ENCODE measurements at places on chromosomes 16 and 17.

DNA sequence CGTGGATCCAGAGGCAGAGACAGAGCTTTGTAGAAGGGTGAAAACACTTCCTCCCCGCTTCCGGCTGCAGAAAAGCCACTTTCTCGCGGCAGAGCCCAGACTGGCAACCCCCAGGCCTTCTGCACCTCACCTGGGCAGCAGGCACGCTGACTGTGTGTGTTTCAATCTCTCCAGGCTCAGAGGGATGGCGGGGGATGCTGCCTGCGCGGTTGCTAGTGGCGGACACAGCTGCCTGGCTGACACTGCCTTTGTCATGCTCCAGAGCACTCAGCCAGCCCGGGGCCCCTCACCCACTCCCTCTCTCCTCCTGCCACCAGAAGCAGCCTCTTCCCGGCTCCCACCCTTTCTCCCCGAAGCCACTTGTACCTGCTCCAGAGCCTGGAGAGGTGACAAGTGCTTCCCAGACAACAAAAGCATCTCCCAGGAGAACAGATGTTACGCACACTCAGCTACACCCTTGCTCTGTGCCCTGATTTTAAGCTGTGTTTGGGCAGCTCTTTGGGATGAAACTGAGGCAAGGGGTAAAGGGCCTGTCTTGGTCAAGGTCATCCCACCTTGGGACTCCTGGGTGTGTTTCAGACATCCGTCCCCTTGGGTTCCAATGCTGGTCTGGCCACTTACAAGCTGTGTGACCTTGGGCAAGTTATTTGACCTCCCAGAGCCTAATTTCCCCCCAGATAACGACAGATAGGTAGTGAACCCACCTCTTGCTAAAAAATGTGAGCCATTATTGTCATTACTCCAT, 9.2 kb upstream of the GLIS2 start:
- DNase-seq, result peak; percentile 69

GRCh38 chr17:46266656-46267544, 28.0 kb upstream of the LRRC37A start:
- DNase-seq, result peak; percentile 82

DNA sequence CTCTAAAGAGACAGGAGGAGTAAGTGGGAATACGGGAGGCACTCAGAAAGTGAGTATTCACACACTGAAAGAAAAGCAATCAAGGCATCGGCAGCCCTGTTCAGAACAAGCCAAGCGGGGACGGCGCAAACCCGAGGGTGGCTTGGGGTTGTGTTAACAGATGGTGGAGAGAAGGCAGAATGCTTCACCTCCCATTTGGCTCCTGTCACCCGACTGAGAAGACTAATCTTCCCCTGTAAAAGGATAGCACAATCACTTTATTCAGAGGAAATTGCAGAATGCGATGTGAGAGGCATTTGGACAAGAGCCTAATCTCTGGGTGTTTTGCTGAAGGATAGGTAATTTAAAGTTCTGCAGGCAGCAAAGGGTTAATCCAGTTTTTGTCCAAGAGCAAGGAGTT, 119.3 kb upstream of the WSCD1 start:
- no peak for DNase-seq

GRCh38 chr16:52912565-52913173, 140.0 kb downstream of the CHD9NB start:
- peak; percentile 50 for DNase-seq

GRCh38 chr17:55735731-55736405, 13.2 kb upstream of the TMEM100 start:
- DNase-seq, result peak; percentile 61

GRCh38 chr17:71869841-71870545, 250.8 kb upstream of the SOX9 start:
- DNase-seq, result no peak

GRCh38 chr16:79409978-79410377, 190.6 kb downstream of the MAF start:
- no peak for DNase-seq

GRCh38 chr16:2986623-2987188, 6.5 kb upstream of the PKMYT1 start:
- DNase-seq, result no peak

GRCh38 chr17:56172517-56172982, 19.3 kb downstream of the ANKFN1 start:
- DNase-seq, result no peak

GRCh38 chr16:81349608-81350305, 35.0 kb downstream of the GAN start:
- no peak for DNase-seq

DNA sequence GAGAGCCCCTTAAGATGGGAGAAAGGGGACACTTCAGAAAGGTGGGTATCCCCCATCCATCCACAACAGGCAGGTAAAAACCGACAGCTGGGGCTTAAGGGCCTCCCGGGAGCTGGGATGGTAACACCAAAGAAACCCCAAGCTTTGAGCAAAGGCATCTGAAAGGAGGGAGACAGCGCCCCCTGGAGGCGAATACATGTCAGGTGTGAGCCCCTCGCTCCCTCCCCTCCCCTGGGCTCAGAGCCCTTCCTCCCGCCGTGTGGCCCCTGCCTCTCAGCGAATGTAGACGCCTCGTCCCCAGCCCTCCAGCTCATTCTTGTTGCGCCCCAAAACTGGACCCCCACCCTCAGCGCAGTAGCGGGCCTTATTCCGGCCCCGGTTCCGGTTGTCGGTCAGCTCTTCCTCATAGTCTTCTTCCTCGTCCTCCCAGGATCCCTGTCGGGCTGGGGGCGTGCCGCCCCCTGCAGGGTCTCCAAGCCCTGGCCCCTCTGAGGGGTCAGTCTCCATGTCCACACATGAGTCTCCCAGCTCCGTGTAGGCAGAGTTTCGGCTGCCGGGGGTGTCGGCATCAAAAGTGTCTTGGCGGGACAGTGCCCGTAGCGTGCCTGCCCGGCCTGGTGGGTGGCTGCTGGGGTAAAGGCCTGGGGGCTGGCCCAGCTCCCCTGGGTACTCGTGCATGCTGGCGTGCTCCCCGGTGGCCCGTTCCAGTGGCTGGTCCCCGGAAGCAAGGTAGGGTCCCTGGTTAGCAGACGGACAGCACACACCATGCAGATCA, 9.1 kb upstream of the ARL5C start:
- DNase-seq, result peak; percentile 87

GRCh38 chr16:17287166-17287800, 183.5 kb downstream of the XYLT1 start:
- no peak for DNase-seq

DNA sequence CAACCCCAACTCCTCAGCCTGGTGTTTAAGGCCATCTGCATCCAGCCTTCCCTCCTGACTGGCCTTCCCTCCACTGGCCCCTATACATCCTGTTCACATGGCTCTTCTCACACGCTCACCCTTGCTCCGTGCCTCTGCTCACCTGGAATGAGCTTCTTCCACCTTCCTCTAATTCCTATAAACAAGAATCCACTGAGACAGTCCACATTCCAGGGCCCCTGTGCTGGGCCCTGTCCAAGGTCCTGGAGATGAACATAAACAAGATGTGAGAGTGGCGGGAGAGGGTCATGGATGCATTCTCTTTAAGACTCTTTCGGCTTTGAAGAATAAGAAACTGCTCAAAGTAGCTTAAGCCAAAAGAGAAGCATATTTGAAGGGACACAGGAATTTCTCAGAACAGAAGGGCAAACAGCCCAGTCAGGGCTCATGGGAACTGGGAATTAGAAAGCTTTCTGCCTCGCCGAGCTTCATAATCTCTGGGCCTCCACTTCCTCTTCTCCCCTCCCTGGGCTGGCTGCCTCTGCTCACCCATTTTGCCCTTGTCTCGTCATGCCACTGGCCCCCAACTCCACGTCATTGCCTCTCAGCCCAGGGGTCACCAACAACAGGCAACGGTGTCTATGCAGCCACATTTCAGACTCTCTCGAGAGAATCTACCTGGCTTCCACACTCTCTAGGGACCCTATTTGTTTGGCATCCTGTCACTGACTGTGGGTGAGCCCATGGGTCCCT, 13.5 kb downstream of the SPPL2C start:
- DNase-seq, result no peak

- no peak for DNase-seq
Measured at GRCh38 chr16:85077576-85078125, 34.6 kb downstream of the CIBAR2 start.

GRCh38 chr16:22330326-22330725, 33.1 kb downstream of the POLR3E start:
- no peak for DNase-seq

GRCh38 chr17:78034429-78035091, 76.1 kb downstream of the TNRC6C start:
- no peak for DNase-seq

DNA sequence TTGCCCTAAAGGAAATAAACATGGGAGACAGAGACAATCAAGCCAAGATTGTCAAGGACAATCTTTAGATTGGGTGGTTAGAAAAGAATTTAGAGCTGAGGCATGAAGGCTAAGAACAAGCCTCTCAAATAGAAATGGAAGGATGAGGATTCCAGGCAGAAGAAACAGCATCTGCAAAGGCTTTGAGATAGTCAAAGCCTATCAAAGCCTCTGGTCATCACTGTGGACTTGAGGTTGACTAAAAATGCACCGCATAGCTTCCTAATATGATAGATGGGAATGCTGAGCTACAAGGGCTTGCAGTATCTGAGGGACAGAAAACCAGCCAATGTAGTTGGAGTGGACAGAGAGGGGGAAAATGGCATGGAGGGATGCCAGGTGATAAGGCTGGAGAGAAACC, 109.8 kb upstream of the FAM20A start:
- no peak for DNase-seq

GRCh38 chr16:68202091-68202519, 33.8 kb downstream of the ESRP2 start:
- no peak for DNase-seq

DNA sequence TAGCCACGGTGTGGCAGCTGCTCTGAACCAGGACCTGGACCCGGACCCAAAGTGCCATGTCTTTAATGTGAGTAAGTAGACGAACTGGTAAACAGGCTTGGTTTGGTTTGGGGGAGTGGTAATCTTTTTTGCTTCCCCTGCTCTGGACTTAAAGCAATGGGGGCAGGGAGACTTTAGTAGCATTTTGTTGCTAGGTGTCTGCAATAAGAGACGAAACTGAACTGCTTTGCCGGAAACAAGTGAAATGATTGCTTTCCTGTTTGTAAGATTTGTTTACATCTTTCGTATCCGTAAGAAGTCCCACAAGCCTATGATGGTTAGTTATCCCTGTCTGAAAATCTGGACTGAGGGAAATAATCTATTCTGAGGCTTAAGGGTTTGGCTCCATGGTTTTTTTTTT, 21.5 kb downstream of the PRCD start:
- no peak for DNase-seq

- no peak for DNase-seq
Measured at GRCh38 chr16:56939801-56940200, 7.9 kb downstream of the HERPUD1 start.

DNA sequence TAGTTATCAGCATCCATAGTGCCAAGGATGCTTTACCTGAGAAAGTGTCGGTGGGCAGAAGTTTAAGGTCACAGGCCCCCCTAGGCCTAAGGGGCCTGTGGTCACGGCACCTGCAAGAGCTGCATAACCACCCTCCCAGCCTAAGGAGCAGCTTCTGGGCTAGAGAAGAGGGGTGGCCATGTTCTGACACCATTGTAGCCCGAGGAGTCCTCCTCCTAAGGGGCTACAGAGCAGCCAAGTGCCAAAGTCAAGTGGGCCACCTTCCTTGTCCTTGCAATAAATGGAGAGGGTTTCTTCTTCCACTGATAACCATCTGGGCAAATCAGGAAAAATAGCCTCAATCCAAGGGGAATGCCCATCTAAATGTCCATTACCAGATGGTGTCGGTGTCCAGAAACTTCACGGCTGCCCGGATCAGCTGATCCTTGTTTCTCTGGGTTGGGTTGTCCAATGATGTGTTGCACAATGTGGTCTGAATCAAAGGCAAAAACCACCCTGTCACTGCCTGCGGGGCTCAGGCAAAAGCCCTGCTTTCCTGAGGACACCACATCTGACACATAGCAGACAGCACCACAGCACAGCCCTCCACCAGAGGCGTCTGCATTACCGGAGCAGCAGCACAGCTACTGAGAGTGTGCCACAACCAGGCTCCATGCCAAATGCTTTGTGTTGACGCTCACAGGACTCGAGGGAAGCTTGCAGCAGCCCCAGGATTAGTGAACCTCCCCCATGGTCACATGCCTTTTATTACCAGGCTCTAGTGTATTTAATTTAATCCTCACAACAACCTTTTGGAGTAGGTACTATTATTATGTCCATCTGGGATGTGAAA, 12.8 kb downstream of the ATPAF2 start:
- DNase-seq, result peak; percentile 57

DNA sequence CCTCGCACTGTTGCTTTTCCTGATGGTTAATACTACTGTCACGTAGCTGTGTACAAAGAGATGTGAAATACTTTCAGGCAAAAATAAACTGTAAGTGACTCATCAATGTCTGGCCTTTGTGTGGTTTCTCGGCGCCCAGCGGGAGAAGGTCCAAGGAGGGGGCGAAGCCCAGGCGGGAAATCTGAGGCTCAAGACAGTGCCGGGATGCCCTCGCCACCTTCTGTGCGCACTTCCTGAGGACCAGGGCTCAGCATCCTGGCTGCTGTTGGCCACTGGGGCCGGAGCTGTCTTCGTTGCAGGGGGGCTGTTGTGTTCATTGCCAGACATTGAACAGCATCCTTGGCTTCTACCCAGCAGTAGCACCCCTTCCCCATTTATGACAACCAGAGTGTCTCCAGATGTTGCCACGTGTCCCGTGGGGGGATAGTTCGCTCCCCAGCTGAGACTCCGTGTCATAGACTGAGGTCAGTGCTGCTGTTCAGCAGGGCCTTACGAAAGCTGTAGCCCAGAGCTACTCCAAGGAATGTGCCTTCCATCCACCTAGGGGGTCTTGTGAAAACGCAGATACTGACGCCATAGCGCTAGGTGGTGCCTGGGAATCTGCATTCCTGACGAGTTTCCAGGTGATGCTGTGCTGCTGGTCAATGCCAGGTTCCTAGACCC, 67.3 kb upstream of the PLCG2 start:
- DNase-seq, result no peak

DNA sequence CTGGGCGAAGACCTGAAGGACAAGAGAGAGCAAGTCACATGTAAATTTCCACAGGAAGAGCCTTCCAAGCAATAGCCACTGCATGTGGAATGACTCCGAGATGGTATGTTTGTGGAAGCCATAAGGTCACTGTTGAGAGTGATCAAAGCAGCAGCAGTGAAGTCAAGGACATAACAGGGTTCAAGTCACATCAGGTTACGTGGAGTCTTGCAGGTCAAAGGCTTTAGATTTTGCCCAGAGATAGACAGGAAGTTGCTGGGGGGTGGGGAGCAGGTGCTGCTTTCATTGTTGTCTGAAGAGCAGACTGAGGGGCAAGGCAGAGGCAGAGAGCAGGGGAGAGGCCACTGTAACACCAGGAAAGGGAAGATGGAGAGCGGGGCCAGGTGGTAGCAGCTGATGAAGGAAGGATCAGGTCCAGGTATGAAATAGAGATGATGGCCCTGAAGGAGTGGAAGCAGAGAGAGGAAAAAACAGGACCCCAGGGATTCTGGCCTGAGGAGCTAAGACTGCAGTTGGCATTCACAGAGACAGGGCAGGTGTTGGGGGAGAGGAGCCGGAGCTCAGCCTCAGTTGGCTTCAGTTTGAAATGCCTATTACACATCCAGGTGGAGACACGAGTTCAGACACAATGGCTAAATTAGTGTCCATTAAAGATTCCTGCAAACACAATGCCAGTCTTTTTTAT, 129.3 kb upstream of the AXIN2 start:
- DNase-seq, result no peak

DNA sequence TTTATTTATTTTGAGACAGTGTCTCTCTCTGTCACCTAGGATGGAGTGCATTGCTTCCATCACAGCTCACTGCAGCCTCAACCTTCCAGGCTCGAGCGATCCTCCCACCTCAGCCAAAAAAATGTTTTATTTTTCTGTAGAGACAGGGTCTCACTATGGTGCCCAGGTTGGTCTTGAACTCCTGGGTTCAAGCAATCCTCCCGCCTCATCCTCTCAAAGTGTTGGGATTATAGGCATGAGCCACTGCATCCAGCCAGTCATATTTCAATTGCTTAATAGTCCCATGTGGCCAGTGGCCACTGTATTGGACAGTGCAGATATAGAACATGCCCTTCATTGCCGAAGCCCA, 15.3 kb downstream of the TMC7 start:
- DNase-seq, result no peak

Data from activated CD8-positive, alpha-beta T cell treated with anti-CD3 and anti-CD28 coated beads, Interleukin-2, amount 10 ng/mL, durations not matched to agents 7 days and 5 days (primary cell).